ENCODE measurements at places on chromosomes 6 and 20. TPM values are rescaled to one million over a fixed set of nuclear protein-coding genes. Genes with fewer than 3 reads are reported as not detected.

Gene TSBP1
- total RNA-seq: not detected

Gene ATAT1
- total RNA-seq: 13.3 TPM

Gene PMEPA1
- total RNA-seq: 11.3 TPM

GRCh38 chr6:3081960-3082359 is 13.7 kb downstream of the RIPK1 start:
- no peaks in the 10 kb centered on the region for H3K4me1 ChIP-seq
- no peak for DNase-seq
- peaks cover 83% of the 10 kb centered on the region for H3K36me3 ChIP-seq
- no peak overlapping the region for H3K27ac ChIP-seq
- no peaks in the 10 kb centered on the region for H3K27me3 ChIP-seq
